Neural crest cell (in vitro differentiated cells): ENCODE measurements at places on chromosomes 6 and 20. TPM values are rescaled to one million over a fixed set of nuclear protein-coding genes. Genes with fewer than 3 reads are reported as not detected.

DNA sequence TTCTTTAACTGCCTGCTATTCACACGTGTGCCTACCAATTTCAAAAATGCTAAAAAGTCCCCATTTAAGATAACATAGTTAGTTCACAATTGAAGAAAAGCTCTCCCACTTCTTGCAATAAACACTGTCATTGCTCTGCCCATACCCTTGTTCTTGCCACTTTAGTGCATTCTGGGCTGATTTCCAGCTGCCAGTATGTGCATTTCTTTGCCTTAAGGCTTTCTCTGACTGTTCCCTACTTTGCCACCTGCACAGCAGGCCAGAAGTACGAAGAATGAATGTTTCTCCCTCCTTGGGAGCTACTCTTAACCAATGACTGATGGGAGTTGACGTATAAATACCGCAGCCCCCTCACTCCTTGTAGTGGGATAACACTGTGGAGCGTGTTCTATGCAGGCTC lies 16.0 kb upstream of the ATRN start:
- no peak overlapping the region for H3K27ac ChIP-seq
- no peak overlapping the region for H3K4me3 ChIP-seq
- H3K4me1 ChIP-seq = peaks cover 14% of the 10 kb centered on the region
- H3K36me3 ChIP-seq = no peaks in the 10 kb centered on the region
- no peak for DNase-seq
- no peaks in the 10 kb centered on the region for H3K27me3 ChIP-seq

- no peaks in the 10 kb centered on the region for H3K27me3 ChIP-seq
- H3K36me3 ChIP-seq = no peaks in the 10 kb centered on the region
- peaks cover 13% of the 10 kb centered on the region for H3K4me1 ChIP-seq
- no peak overlapping the region for H3K27ac ChIP-seq
Measured at GRCh38 chr6:20845592-20845991, 311.3 kb downstream of the CDKAL1 start.

GRCh38 chr20:2260250-2260649 lies 35.6 kb upstream of the TGM3 start:
- H3K27me3 ChIP-seq = no peaks in the 10 kb centered on the region
- no peaks in the 10 kb centered on the region for H3K36me3 ChIP-seq
- no peak overlapping the region for H3K4me3 ChIP-seq
- H3K4me1 ChIP-seq = peaks cover 17% of the 10 kb centered on the region
- DNase-seq = no peak

GRCh38 chr20:34268851-34269636 lies 27.8 kb downstream of the ASIP start:
- H3K27me3 ChIP-seq = peaks cover 15% of the 10 kb centered on the region
- H3K4me1 ChIP-seq = peaks cover 9% of the 10 kb centered on the region
- H3K36me3 ChIP-seq = peaks cover 30% of the 10 kb centered on the region
- peak overlapping the region; percentile 57 for H3K4me3 ChIP-seq
- DNase-seq = no peak

- H3K27ac ChIP-seq = no peak overlapping the region
- DNase-seq = no peak
- H3K36me3 ChIP-seq = no peaks in the 10 kb centered on the region
Measured at GRCh38 chr20:32988008-32988407, 16.2 kb downstream of the SUN5 start.

- no peaks in the 10 kb centered on the region for H3K4me1 ChIP-seq
- DNase-seq = no peak
- no peak overlapping the region for H3K27ac ChIP-seq
- H3K4me3 ChIP-seq = no peak overlapping the region
- no peaks in the 10 kb centered on the region for H3K27me3 ChIP-seq
Measured at GRCh38 chr6:67775333-67775732, 859.7 kb upstream of the ADGRB3 start.

GRCh38 chr6:43524483-43524961 lies 7.6 kb downstream of the POLR1C start:
- no peaks in the 10 kb centered on the region for H3K4me1 ChIP-seq
- DNase-seq = no peak
- no peaks in the 10 kb centered on the region for H3K27me3 ChIP-seq
- H3K4me3 ChIP-seq = no peak overlapping the region
- no peak overlapping the region for H3K27ac ChIP-seq

DNA sequence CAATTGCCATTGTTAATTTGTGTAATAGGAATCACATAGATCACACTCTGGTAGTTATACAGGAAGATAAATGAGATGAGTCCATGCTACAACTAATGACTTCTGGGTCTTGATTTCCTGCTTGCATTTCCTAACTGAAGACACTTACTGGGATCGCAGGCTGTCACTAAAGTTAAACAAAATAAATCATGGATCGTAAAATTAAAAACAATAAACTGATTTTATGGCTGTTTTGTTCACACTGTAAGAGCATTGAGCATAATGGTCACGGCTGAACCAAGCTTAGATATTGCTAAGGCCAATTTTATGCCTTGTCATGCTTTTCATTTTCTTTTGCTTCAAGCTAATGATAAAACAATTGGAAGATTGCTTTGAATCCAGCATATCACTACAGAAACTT lies 332.5 kb upstream of the CITED2 start:
- peaks cover 22% of the 10 kb centered on the region for H3K4me1 ChIP-seq
- no peak overlapping the region for H3K27ac ChIP-seq
- no peaks in the 10 kb centered on the region for H3K36me3 ChIP-seq
- no peaks in the 10 kb centered on the region for H3K27me3 ChIP-seq

DNA sequence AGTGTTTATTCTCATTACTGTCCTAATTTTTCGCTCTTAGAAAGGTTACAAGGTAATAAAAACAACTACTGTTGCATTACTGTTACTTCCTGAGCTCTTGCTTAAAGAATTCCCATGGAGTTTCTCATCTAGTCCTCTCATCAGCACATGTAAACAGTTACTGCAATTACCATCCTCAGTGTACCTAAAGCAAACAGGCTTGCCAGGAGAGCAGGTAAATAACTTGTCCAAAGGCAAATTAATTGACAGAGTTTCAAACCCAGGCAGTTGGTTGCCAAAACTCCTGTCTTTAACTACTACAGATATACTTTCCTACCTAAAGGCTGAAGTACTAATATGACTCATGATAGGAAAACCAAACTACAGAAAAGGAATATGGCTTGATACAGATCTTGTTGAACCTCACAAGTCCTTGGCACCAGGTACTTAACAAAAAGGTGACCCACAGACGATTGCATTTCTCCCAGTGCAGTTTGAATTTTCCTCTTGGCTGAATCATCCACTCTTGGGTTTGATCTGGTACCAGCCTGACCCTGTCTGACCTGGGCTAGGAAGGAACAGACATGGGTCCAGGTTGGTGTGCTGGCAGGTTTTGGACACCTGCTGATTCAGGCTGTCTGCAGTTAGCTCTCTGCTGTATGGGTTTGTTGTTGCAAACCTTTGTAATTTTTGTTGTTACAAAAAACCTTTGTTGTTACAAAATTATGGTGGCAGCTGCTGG lies 153.0 kb downstream of the CFAP61 start:
- no peak overlapping the region for H3K27ac ChIP-seq
- H3K4me3 ChIP-seq = no peak overlapping the region
- H3K36me3 ChIP-seq = no peaks in the 10 kb centered on the region
- no peaks in the 10 kb centered on the region for H3K27me3 ChIP-seq
- no peak for DNase-seq

DNA sequence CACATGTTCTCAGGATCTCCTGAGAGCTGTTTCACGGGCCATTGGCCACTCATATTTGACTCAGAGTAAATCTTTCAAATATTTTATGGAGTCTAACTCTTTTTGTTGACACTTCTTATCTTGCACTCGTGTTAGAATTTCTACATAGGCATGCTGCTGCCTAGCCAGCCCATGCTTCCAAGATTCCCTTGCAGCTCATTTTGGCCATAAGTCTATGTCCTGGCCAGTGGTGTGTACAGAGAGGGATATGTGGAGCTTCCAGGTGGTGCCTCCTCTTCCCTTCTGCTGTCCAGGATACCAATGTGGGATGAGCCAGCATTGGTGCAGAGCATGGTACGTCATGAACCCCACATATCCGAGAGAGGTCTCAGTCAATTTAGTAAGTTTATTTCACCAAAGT lies 522.6 kb downstream of the QKI start:
- H3K27ac ChIP-seq = no peak overlapping the region
- no peak for DNase-seq
- no peaks in the 10 kb centered on the region for H3K36me3 ChIP-seq
- no peak overlapping the region for H3K4me3 ChIP-seq
- no peaks in the 10 kb centered on the region for H3K27me3 ChIP-seq

DNA sequence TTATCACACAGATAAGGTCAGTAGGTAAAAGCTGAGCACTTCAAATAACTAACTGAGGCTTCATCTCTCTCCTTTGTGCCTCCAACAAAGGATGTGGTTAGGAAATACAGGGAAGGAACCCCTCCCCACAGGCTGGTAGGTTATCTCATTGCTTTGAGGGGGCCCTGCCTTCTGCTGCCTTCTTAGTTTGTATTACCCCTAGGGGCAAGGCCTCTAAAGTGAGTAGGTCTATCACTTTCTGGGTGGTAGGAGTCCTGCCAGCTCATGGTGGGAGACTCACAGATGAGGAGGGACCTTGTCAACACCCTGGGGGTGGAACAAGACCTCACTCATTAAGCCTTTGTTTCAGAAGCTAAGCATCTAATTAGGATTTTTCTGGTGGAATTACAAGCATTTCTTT lies 34.6 kb downstream of the EDN1 start:
- no peak for DNase-seq
- H3K36me3 ChIP-seq = no peaks in the 10 kb centered on the region
- no peak overlapping the region for H3K27ac ChIP-seq
- no peaks in the 10 kb centered on the region for H3K4me1 ChIP-seq

DNA sequence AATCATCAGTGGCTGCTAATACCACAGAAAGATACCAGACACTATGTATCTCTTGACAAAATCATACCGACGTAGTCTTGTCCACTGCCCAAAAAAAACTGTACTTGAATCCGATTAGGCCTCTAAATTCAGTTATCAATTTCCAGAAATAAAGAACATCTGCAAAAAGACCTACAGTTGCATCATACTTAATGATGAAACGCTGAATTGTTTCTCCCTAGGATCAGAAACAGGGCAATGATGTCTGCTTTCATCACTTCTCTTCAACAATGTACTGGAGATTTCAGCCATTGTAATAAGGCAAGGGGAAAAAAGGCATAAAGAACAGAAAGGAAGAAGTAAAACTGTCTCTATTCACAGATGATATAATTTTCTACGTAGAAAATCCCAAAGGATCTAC lies 152.0 kb downstream of the TASP1 start:
- H3K4me3 ChIP-seq = no peak overlapping the region
- no peak for DNase-seq
- H3K27ac ChIP-seq = no peak overlapping the region
- no peaks in the 10 kb centered on the region for H3K27me3 ChIP-seq
- H3K36me3 ChIP-seq = peaks cover 11% of the 10 kb centered on the region
- H3K4me1 ChIP-seq = peaks cover 10% of the 10 kb centered on the region

DNA sequence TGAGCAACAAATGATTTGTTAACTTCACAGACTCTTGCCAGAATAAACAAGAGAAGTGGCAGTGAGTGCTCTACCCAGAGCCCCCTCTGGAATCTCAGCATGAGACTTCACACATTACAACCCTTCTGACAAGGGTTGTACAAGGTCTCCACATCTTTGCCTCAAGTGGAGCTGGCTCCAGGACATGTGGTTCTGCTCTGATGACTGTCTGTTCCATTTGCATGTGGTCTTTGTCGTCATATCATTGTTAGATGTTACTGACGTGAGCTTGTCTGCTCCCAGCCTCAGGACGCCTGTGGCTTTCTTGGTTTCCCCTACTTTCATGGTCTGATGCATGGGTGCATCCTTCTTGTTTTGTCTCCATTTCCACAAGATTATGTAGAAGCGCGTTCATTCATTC lies 115.0 kb downstream of the SLC24A3 start:
- no peak overlapping the region for H3K27ac ChIP-seq
- H3K36me3 ChIP-seq = no peaks in the 10 kb centered on the region
- peaks cover 36% of the 10 kb centered on the region for H3K27me3 ChIP-seq
- no peak overlapping the region for H3K4me3 ChIP-seq

GRCh38 chr6:44533421-44533820 lies 145.9 kb downstream of the CDC5L start:
- no peak for DNase-seq
- no peak overlapping the region for H3K4me3 ChIP-seq
- peaks cover 17% of the 10 kb centered on the region for H3K4me1 ChIP-seq
- H3K27ac ChIP-seq = no peak overlapping the region
- no peaks in the 10 kb centered on the region for H3K36me3 ChIP-seq
- H3K27me3 ChIP-seq = no peaks in the 10 kb centered on the region

DNA sequence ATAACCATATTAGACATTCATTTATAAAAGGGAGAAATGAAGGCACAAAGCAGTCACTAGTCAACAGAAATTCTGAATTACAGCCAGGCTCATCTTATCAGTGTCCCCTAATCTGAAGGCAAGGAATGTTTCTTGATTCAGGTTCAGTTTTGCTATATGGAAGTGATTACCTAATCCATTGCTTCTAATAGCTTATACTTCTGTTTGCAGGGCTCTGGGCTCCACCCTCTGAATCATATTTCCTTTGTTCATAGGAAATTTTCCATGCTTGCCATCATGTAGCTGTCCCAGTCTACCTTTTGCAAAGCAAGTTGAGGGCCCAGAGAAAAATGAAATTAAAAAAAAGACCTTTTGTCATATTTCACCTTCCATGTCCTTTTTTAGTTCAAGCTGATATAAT lies 96.0 kb downstream of the LCA5 start:
- peaks cover 2% of the 10 kb centered on the region for H3K36me3 ChIP-seq
- no peaks in the 10 kb centered on the region for H3K4me1 ChIP-seq
- DNase-seq = no peak
- no peak overlapping the region for H3K27ac ChIP-seq
- H3K27me3 ChIP-seq = no peaks in the 10 kb centered on the region

GRCh38 chr6:159914565-159914923 lies 23.8 kb downstream of the MAS1 start:
- no peaks in the 10 kb centered on the region for H3K4me1 ChIP-seq
- H3K27me3 ChIP-seq = peaks cover 34% of the 10 kb centered on the region
- H3K36me3 ChIP-seq = no peaks in the 10 kb centered on the region

- H3K27ac ChIP-seq = no peak overlapping the region
- H3K36me3 ChIP-seq = no peaks in the 10 kb centered on the region
- H3K27me3 ChIP-seq = no peaks in the 10 kb centered on the region
Measured at GRCh38 chr6:36068012-36068392, 40.4 kb downstream of the MAPK14 start.

- no peak overlapping the region for H3K27ac ChIP-seq
- H3K27me3 ChIP-seq = no peaks in the 10 kb centered on the region
- peaks cover 25% of the 10 kb centered on the region for H3K36me3 ChIP-seq
- H3K4me1 ChIP-seq = no peaks in the 10 kb centered on the region
- H3K4me3 ChIP-seq = no peak overlapping the region
Measured at GRCh38 chr6:147384029-147384428, 124.5 kb upstream of the SAMD5 start.

DNA sequence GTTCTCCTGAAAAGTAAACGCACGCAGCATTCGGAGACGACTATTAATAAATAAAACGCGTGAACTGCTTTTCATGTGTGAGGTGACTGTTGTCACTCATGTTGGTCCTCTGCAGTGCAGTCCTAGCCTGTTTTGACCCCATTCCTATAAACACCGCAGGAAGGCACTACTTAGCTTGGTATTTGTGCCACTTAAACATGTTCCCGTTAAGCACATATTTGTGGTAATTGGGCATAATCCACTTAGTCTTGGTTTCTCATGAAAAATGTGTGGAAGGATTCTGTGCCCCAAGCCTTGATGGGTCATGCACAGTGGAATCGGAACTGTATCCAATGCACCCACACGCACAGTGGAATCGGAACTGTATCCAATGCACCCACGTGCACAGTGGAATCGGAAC lies 313.9 kb downstream of the THBS2 start:
- H3K4me1 ChIP-seq = no peaks in the 10 kb centered on the region
- H3K27ac ChIP-seq = peak overlapping the region; percentile 47
- H3K36me3 ChIP-seq = no peaks in the 10 kb centered on the region
- H3K4me3 ChIP-seq = no peak overlapping the region

The ECT2L gene
- total RNA-seq = not detected in 2 replicates

The MACROD2 gene
- 4.0 and 6.4 TPM in 2 replicates for total RNA-seq

The AIF1 gene
- total RNA-seq = not detected in 2 replicates

The ZDHHC14 gene
- total RNA-seq = 5.0 and 5.3 TPM in 2 replicates

The VGLL2 gene
- total RNA-seq = 0.16 and 0.25 TPM in 2 replicates

The HLA-DRB5 gene
- total RNA-seq = not detected in 2 replicates

The COL9A1 gene
- total RNA-seq = 28.6 and 30.8 TPM in 2 replicates

The RIN2 gene
- 19.9 and 22.1 TPM in 2 replicates for total RNA-seq

The COX7A2 gene
- 346 and 360 TPM in 2 replicates for total RNA-seq

The NPBWR2 gene
- total RNA-seq = not detected in 2 replicates
